Activated CD4-positive, alpha-beta memory T cell treated with anti-CD3 and anti-CD28 coated beads, Interleukin-2, amount 10 ng/mL, durations not matched to agents 7 days and 5 days (primary cell): ENCODE measurements at places on chromosomes 3 and 15. TPM values are rescaled to one million over a fixed set of nuclear protein-coding genes. Genes with fewer than 3 reads are reported as not detected.

MORC1 gene
- not detected for total RNA-seq

FRMD5 gene
- not detected for total RNA-seq

PEX5L gene
- 0.35 TPM for total RNA-seq

DNA sequence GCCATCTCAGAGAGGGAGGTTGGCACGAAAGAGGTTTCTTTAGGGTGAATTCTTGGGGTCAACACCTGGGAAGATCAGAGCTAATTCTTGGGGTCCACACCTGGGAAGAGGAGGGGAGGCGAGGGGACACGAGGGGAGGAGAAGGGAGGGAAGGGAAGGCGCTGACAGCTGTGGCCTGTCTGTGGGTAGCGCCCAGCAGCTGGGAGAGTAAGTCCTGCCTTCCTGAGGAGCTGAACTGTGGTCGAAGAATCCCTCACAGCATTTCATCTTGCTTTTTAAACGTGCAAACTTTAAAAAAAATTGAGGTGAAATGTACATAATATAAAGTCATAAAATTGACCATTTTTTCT lies 63.2 kb upstream of the CGNL1 start:
- H3K36me3 ChIP-seq = no peaks in the 10 kb centered on the region
- no peaks in the 10 kb centered on the region for H3K27me3 ChIP-seq
- no peak overlapping the region for H3K4me3 ChIP-seq
- no peak overlapping the region for H3K27ac ChIP-seq

DNA sequence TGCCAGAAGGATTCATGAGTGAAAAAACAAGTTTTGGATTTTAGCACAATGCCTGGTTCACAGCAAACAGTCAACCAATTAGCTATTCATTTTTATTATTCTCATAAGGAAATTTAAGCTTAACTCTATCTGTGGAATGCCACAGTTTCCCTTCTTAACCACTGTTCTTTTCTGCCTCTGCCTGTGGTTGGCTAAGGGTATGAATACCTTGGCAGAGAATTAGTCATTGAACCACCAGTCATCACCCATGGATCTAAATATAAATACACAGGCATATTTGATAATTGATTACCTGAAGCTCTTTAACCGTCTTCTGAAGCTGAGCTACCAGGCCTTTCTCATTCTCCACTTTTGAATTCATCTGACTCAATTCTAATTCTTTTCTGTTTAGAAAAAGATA lies 79.9 kb downstream of the MYH15 start:
- peaks cover 3% of the 10 kb centered on the region for H3K4me1 ChIP-seq
- DNase-seq = no peak
- H3K4me3 ChIP-seq = no peak overlapping the region
- peaks cover 6% of the 10 kb centered on the region for H3K36me3 ChIP-seq
- no peak overlapping the region for H3K27ac ChIP-seq

DNA sequence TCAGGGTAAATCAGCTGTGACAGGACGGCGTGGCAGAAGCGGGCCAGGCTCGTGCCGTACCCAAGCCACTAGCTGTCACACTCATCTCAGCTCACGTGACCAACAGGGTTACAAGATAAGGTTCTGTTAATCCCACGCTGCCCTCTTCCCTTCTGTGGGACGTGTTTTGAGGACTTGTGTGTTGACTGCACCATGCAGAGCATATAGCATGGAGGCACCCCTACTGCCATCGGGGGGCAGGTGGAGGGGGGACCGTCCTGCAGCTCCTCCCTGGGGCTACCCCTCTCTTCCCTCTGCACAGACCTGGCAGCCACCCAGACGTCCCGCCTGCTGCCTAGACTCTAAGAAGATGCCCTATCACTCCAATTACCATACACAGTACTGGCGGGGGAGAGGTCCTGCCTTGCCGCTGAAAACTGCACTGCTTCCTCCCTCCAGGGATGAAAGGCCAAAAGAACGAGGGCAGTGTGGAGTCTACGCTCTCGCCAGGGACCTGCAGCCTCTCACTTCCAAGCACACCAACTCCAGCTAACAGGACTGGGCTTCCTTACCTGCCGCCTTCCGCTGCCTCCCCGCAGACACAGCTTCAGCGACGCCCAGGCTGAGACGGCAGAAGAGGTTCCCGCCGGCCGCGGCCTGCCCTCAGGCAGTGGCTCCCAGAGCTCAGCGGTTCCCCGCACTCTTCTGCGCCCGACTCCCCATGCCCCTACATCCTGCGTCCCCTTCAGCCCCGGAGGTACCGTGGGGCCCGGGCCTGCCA lies at the start of gene TNK2:
TNK2 (minus strand) TSS at position 618 of the 760 bp plus-strand sequence. CDS start 19,963 bp downstream, outside the sequence.
- H3K27me3 ChIP-seq = no peaks in the 10 kb centered on the region
- peak within 1 kb of the TSS; percentile 100 for H3K27ac ChIP-seq
- H3K4me1 ChIP-seq = peaks cover 43% of the 10 kb centered on the region
- peak within 1 kb of the TSS; percentile 85 for H3K4me3 ChIP-seq
- DNase-seq = peak; percentile 75
- peaks cover 38% of the 10 kb centered on the region for H3K36me3 ChIP-seq

DNA sequence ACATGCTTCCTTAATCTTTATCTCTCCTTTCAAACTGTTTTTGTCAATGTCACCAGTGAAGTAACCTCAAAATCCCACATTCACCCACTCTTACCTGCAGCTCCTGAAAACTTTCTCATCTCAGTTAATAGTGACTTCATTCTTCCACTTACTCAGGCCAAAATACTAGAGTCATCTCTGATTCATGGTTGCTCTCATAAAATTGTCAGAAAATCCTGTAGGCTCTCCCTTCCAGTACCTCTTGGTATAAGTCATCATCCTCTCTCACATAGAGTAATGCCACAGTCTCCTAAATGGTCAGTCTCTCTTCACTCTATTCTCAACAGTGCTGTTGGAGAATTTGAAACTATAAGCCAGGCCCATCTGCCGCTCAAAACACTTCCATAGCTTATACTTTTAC lies 34.9 kb upstream of the POU1F1 start:
- DNase-seq = no peak
- H3K27ac ChIP-seq = no peak overlapping the region
- H3K4me1 ChIP-seq = no peaks in the 10 kb centered on the region
- no peak overlapping the region for H3K4me3 ChIP-seq
- no peaks in the 10 kb centered on the region for H3K36me3 ChIP-seq

- DNase-seq = no peak
- H3K4me1 ChIP-seq = no peaks in the 10 kb centered on the region
- H3K27me3 ChIP-seq = peaks cover 1% of the 10 kb centered on the region
- no peak overlapping the region for H3K4me3 ChIP-seq
- H3K27ac ChIP-seq = no peak overlapping the region
- H3K36me3 ChIP-seq = no peaks in the 10 kb centered on the region
Measured at GRCh38 chr15:48507416-48508065, 138.0 kb downstream of the FBN1 start.

DNA sequence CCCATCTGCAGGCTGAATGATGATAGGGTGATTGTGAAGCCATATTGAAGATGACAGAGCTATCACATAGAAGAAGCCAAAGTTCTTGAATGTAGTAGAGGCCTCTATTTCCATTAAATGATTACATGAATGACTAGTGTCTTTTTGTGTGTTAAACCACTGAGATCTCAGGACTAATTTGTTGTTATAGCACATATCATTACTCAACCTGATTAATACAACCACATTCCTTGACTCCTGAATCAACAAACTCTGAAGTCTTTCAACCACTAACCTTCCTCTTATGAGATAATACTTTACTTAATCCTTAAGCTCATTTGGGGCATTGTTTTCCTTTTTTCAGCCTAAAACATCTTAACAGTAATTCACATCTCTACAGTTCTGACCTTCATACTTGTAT lies 564.5 kb upstream of the ADAMTS9 start:
- H3K27me3 ChIP-seq = no peaks in the 10 kb centered on the region
- H3K36me3 ChIP-seq = no peaks in the 10 kb centered on the region
- H3K4me3 ChIP-seq = no peak overlapping the region
- no peaks in the 10 kb centered on the region for H3K4me1 ChIP-seq
- no peak overlapping the region for H3K27ac ChIP-seq

DNA sequence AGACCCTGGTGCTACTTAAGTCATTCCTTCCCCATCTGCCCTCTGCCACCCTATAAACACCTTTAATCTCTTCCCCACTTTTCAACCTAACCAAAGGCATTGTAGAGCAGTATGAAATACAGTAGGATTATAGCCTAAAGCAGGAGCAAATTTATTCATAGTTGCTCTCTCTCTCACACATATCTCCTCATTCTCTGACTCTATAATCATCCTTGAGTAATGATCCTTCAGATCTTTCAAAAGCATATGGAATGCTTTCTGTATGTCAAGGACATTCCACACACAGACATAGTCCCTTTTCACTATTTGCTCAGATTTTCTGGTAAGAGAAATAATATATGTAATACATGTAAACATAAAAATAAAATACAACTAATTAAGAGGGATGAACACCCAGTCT lies 54.1 kb downstream of the TRPC1 start:
- H3K4me3 ChIP-seq = no peak overlapping the region
- H3K27ac ChIP-seq = no peak overlapping the region
- no peaks in the 10 kb centered on the region for H3K4me1 ChIP-seq
- no peaks in the 10 kb centered on the region for H3K27me3 ChIP-seq

DNA sequence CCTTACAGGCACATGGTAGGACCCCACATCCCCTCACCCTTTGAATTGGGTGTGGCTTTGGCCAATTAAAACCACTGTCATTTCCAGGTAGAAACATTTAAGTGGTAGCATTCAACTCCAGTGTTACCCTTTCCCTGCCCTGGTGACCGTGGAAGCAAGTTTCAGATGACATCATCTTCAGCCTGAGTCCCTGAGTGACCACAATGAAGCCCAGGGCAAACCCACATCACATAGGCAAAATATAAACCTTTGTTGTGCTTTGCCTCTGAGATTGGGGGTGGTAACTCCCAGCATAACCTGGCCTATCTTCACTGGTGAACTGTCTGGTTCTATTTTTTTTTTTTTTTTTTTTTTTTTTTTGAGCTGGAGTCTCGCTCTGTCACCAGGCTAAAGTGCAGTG lies 404.0 kb upstream of the WNT5A start:
- no peak overlapping the region for H3K4me3 ChIP-seq
- no peak overlapping the region for H3K27ac ChIP-seq
- no peak for DNase-seq
- H3K27me3 ChIP-seq = no peaks in the 10 kb centered on the region

DNA sequence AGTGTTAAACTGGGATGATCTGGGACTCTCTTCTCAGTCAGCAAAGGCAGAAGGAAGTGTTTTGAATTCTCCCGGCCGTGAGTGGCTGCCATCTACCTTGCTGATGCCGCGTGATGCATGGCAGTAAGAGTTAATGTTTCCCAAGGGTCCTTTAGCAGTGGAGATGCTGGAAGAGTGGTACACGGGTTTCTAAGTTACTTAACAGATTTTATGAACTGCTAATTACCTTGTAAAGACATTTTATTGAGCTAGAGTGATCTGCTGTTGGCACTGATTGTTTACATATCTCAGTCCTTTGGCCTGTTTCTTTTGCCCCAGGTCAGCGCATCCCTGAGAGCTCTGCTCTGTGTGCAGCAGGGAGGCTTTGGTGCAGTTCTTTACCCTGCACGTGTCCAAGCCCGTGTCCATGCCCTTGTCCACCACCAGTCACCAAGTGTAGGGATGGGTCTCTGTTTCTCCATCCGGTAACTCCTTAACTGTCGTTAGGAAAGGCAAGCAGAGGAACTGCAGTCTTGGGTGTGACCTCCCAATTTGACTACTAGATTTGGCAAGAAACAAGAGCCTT lies 172.3 kb downstream of the SLCO3A1 start:
- peaks cover 14% of the 10 kb centered on the region for H3K4me1 ChIP-seq
- no peak for DNase-seq
- no peaks in the 10 kb centered on the region for H3K36me3 ChIP-seq
- no peaks in the 10 kb centered on the region for H3K27me3 ChIP-seq

- DNase-seq = no peak
- peak overlapping the region; percentile 38 for H3K27ac ChIP-seq
- peaks cover 94% of the 10 kb centered on the region for H3K36me3 ChIP-seq
- H3K27me3 ChIP-seq = no peaks in the 10 kb centered on the region
- H3K4me1 ChIP-seq = peaks cover 56% of the 10 kb centered on the region
- H3K4me3 ChIP-seq = no peak overlapping the region
Measured at GRCh38 chr3:52204337-52205073, 6.5 kb downstream of the ALAS1 start.

DNA sequence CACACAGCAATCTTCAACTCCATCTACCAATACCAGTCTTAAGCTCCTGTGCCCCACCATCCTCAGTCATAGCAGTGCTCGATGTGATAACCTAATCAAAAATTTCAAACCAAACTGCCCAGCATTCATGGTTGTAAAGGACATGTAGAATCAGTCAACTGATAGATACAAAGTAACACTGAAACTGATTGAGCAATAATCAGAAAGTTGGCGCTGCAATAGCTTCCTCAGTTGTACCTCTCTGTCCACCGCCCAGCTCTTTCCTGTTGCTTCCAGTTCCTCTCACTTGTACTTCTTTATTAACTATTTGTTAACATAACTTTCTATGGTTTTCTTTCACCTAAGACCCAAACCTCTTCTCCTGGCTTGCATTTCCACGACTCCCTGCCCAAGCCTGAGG lies 745.7 kb downstream of the PDCD6IP start:
- H3K36me3 ChIP-seq = no peaks in the 10 kb centered on the region
- no peaks in the 10 kb centered on the region for H3K4me1 ChIP-seq
- DNase-seq = no peak

- H3K4me3 ChIP-seq = no peak overlapping the region
- H3K27ac ChIP-seq = no peak overlapping the region
- DNase-seq = no peak
Measured at GRCh38 chr3:109114746-109115145, 3.2 kb downstream of the MORC1 start.

GRCh38 chr3:170496868-170497140 lies 78.1 kb downstream of the CLDN11 start:
- DNase-seq = no peak
- H3K4me3 ChIP-seq = no peak overlapping the region
- H3K27ac ChIP-seq = no peak overlapping the region
- H3K27me3 ChIP-seq = peaks cover under 1% of the 10 kb centered on the region

- H3K27ac ChIP-seq = no peak overlapping the region
- DNase-seq = no peak
- peaks cover 9% of the 10 kb centered on the region for H3K4me1 ChIP-seq
Measured at GRCh38 chr3:88075497-88075896, 16.4 kb downstream of the ZNF654 start.

DNA sequence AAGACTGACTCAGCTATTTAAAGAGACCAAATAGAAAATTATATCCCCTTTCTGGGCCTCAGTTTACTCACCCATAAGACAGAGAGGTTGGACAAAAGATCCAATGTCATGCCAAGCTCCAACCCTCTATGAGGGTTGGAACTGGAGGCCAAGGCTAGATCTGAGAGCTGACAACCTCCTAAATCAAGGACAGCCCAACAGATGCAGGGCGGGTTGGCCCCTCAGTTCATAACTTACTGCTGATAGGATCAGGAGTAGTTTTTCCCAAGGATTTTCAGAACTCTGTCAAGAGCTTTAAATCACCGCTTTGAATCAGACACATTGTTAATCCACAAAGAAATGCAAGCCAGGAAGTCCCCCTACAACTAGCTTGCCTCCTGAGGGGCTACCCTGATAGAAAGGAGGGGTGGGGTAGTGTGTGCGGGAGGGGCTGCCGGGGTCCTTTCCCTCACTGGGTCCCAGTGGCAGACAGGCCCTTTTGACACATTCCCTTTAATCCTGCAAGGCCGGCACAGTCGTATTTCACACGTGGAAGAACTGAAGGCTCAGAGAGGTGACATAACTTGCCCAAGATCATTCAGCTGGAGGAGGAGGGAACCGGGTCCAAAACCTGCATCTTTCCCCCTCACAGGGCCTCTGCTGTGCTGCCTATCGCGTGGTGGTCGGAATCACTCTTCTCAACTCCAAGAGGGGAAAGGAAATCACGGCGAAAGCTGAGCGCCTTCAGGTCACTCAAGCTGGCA lies 21.4 kb downstream of the BMF start:
- peaks cover 4% of the 10 kb centered on the region for H3K36me3 ChIP-seq
- no peak overlapping the region for H3K27ac ChIP-seq
